ENCODE measurements at places on chromosomes 2 and 18. TPM values are rescaled to one million over a fixed set of nuclear protein-coding genes. Genes with fewer than 3 reads are reported as not detected.

Gene PLGLB1
- 0.93 TPM for total RNA-seq

Gene GDF7
- total RNA-seq, result 0.72 TPM

Gene TEKT4
- total RNA-seq, result 0.37 TPM

Gene CENPA
- not detected for total RNA-seq

Gene GALR1
- total RNA-seq, result 0.03 TPM

Gene MEP1B
- not detected for total RNA-seq

Gene COQ10B
- 28.1 TPM for total RNA-seq

All from right cardiac atrium (tissue), 5 donors.